ENCODE measurements at places on chromosomes 5 and 9.

- DNase-seq = no peak
Observed at GRCh38 chr5:107437986-107438510, 232.7 kb downstream of the EFNA5 start.

- DNase-seq = no peak
Observed at GRCh38 chr9:19618816-19619215, 170.0 kb downstream of the SLC24A2 start.

DNA sequence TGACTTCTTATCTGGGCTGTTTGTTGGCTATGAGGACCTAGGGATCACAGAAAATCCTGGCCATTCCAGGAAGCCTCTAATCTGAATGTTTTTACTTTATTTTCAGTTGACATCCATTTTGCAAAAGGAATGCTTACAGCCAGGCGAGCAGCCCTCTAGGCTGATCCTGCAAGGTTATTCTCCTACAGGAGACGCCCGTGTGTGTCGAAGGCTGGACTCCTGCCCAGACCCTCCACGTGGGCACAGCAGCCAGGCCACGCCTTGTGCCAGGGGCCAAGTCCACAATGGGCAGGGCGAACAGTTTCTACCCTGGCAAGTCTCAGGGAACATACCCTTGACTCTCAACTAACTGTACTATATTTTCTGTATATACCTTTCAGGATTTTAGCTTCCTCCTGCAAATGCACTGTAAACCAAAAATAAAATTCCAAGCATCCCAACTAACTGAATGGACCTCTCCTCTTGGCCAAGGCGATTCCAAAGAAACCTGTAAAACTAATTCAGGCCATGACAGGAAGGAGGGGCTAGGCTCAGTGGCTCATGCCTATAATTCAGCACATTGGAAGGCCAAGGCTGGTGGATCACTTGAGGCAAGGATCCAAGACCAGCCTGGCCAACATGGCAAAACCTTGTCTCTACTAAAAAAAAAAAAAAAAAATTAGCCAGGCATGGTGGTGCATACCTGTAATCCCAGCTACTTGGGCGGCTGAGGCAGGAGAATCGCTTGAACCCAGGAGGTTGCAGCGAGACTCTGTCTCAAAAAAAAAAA lies 5.7 kb downstream of the CMBL start:
- no peak for DNase-seq

DNA sequence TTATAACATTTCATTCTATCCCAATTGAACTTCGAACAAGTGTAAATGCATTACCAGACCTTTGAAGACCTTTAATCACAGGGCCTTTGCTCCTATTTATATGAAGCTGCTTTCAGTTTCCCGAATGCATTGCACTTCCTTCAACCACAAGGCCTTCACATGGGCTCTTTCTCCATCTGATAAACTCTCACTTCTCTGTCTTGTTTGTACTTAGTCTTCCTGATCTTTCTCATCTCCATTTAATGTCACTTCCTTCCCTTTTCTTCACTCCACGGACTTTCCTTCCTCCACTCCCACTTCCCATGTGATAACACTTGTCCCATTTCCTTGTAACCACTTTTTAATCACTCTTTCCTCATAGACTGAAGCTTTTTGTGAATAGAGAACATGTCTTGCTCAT lies 74.3 kb upstream of the TNC start:
- DNase-seq = no peak

- DNase-seq = no peak
Observed at GRCh38 chr9:100466171-100466828, 6.6 kb upstream of the TMEFF1 start.

DNA sequence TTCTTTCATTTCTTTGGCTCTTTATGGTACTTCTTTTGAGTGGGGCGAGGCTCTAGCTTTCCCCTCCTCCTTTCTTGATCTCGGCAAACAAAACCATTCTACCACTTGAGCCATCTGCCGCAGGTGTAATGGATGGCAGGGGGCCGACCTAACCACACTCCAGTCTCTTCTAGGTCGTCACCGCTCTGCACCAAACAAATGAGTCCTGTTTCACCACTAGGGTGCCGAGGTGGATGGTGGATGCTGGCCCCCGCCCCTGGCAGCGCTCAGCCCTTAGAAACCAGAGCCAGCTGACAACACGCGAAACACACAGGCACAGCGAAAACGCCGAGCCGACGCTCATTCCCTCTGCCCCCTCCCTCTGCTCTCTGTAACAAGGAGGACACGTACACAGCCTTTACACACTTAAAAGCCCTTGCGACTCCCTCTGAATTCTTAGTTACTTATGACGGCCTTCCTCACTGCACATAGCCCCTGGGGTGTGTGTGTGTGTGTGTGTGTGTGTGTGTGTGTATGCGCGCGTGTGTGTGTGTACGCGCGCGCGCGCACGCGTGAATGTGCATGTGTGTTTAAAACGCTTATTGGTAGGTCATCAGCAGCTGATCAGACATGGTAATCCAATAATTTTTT lies 199.4 kb downstream of the MEF2C start:
- no peak for DNase-seq

GRCh38 chr5:180642779-180643178 lies 6.6 kb downstream of the FLT4 start:
- DNase-seq = no peak

GRCh38 chr5:76788362-76788761 lies 30.5 kb upstream of the F2RL1 start:
- no peak for DNase-seq

DNA sequence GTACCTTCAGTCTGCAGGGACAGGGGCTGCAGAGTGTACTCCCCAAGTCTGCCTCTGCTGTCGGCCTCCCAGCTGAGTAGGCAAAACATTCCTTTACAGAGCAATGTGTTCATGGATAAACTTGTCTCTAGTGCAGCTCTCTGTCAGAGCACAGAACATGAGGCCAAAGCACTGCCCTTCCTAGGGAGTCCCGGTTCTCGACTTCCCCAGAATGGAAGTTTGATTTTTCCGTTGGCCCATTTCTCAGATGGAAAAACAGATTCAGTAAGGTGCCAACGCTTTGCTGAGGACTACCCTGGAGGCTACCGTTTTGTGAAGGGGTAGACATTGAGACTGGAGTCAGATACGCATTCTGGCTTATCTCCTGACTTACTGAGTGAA lies 422 bp upstream of the TRIM32 start:
- peak; percentile 24 for DNase-seq

DNA sequence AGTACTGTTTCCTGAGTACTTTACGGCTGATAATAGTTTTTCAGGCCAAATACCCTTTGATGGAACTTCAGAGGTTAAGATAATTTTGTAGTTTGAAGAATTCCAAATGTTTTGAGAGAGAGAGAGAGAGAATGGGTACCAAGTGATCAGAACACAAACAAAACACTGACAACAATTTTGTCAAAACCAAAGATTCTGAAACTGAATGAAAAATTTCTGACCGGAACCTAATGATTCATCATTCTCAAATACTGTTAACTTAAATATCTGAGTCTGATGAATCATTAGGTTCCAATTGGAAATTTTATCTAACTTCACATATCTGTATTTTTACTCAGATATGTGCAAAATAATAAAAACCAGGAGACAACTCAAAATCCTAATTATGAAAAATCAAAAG lies 4.0 kb downstream of the LMBRD2 start:
- DNase-seq = no peak

GRCh38 chr5:171175746-171176145 lies 133.3 kb upstream of the TLX3 start:
- no peak for DNase-seq

- DNase-seq = no peak
Observed at GRCh38 chr5:95382801-95383200, 8.4 kb upstream of the FAM81B start.

DNA sequence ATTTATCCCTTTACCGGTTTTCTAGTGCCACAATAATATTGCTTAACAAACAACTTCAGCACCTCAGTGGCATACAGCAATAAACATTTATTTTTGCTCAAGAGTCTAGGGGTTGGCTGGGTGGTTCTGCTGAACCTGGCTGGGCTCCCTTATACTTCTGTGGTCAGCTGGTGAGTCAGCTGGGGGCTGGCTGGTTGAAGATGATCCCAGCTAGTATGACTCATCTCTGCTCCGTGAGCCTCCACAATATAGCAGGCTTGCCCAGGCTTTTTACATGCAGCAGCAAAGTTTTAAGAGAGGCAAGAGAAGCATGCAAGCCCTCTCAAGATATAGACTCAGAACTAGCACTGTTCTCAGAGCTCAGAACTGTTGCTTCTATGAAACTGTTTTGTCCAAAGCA lies 523.5 kb upstream of the CLINT1 start:
- peak; percentile 87 for DNase-seq

- no peak for DNase-seq
Observed at GRCh38 chr9:83940590-83941303, 19.5 kb upstream of the KIF27 start.

DNA sequence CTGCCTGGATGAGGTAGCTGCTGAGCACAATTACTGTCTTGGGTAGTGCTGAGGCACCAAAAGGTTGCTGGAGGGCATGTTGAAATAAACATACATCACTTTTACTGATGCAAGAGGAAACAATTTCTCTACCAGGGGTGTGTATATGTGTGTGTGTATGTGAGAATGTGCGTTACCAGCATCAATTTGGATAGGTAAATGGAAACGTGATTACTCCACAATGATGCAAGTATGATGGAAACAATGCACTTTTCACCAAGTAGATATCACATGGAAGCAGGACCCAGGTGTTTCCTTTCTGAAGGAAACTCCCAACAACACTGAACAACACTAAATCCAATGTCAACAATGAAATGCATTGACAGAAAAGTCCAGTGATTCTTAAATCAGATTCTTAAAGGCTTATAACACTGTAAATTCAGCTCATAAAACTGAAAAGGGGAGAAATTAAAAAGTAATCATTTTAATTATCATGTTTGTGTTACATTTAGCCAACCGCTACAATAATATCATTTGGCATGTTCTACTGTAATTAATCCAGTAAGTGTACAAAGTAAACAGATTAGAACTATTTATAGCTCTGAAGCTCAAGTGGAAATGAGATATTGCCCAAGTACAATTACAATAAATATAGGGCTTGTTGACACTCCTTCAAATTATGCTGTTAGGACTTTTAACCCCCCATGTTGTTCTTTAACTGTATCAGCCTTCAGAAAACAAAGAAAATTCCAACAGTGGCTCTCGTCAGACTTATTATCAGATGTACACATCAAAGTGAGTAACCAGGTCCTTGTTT lies 25.3 kb downstream of the YIPF5 start:
- DNase-seq = no peak

GRCh38 chr5:173974688-173975239 lies 14.2 kb upstream of the C5orf47 start:
- DNase-seq = no peak

DNA sequence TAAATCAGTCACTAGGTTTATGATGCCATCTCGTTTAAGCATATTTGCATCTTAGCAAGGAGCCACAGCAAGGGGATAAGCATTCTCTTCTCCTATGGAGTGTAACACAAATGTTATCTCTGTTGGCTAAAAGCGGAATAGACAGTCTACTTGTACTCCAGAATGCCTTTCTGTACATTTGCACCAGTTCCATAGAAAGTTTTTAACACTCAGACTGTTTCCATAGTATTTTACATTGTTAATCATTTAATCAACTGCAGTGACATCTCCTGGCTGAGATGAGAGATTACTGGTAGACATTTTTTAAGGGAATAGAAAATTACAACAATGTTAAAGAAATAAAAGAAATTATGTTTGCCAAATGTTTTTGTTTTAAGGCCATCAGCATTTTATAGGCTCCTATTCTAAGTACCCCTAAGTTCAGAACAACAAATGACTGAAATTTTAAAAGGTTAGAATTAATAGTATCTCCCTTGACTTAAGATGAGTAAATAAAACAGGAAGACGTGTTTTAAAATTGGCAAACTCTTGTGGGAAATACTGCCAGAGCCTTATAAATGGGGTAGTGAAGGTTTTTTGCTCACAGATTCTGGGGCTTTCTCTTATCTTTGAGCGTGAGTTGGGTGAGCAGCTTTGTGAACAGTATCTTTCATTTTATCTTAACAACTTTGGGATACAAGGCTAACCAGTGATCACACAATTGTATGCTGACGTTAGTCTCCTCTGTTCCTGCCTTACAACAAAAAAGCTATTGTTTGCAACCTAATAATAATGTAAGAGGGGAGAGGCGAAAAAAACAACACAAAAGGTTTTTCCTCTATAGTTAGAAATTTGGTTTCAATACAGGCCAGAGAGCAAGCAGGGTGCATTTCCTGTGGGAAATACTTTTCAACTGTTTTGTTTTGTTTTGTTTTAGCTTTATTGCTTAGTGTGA lies 294.3 kb downstream of the FBXL7 start:
- DNase-seq = peak; percentile 18

DNA sequence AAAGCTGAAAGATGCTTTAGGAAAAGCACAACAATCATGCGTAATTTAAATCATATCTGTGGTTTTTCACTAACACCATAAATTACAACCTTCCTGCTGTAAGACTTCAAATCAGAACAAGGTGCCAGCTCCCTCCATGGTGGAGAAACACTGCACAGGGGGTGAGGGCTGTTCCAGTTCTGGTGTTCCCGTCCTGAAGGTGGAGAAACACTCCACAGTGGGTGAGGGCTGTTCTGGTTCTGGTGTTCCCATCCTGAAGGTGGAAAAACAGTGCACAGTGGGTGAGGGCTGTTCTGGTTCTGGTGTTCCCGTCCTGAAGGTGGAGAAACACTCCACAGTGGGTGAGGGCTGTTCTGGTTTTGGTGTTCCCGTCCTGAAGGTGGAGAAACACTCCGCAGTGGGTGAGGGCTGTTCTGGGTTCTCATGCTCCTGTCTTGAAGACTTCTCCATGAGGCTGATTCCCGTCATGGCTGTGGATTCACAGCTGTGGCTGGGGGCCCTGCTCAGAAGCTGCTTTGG lies 12.9 kb downstream of the PLEKHG4B start:
- no peak for DNase-seq

DNA sequence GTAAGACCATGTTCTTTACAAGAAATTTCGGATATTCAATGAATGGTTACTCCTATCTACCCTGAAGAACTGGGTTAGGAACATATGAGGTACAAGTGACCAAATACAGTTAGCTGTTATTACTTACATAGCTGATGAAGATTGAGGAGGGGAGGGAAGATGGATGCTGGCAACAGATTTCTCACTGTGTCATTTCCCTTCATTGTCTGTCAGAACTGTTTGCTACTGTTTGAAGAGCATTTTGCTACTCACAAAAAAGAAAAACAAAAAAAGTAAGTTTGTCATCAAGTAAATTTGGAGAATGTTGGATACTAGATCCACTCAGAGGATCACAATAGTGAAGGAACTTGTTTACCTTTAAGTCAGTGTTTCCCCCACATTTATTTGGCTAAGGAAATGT lies 53.7 kb downstream of the ENC1 start:
- no peak for DNase-seq

DNA sequence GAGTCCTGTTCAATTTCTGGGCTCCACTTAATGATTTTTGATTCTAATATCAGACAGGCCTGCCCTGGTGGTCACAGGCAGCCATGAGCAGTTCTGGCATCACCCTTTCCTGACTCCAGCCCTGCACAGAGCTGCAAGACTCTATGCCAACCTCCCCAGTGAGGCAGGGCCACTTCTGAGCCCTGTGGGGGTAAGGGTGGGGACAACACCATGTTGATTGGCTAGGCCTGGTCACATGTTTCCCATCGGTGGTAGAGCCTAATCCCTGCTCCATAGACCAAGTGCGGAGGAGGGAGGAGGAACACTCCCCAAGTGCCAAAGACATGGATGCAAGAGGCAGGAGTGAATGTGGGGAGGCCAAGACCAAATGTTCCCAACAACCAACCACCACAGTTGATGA lies 134.6 kb downstream of the PHF2 start:
- no peak for DNase-seq

GRCh38 chr5:42830924-42831323 lies 19.2 kb upstream of the SELENOP start:
- no peak for DNase-seq

Measured in ACHN (cell line).